ENCODE measurements at places on chromosomes 12 and 14.

GRCh38 chr12:19394385-19394784 lies 44.9 kb upstream of the AEBP2 start:
- no peak for DNase-seq

DNA sequence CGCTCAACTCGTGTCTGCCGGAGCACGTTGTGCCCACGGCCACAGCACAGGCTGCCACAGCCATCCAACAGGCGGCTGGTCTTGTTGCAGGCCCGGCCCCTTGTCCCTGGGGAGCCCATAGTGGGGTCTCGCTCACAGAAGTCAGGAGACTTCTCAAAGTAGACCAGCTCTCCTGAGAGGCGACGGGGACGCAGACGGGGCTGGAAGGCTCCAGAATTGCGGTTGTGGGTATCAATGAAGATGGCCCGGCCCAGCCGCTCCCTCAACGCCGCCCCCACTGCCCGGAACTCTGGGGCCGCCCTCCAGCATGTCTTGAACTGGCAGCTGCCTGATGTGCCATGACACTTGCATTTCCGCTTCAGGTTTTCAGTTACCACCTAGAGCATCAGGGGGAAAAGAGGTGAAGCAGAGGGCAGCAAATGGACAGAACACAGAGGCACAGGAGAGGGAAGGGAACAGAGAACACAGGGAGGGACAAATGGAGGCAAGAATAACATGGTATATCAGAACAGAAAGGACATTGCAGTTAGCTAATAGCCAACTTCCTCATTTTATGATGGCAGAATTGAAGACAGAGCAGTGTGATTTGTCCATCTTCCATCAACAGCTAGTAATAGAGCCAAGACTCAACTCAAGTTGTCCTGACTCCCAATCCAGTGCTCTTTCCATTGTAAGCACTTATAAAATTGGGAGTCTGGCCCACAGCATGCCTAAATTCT lies 5.2 kb downstream of the WNT10B start:
- DNase-seq, result no peak

- no peak for DNase-seq
Measured at GRCh38 chr12:66428261-66428660, 126.0 kb downstream of the HELB start.

- no peak for DNase-seq
Measured at GRCh38 chr14:96221109-96221650, 16.5 kb downstream of the BDKRB2 start.

- DNase-seq, result no peak
Measured at GRCh38 chr14:68941820-68942219, 37.3 kb downstream of the ACTN1 start.

DNA sequence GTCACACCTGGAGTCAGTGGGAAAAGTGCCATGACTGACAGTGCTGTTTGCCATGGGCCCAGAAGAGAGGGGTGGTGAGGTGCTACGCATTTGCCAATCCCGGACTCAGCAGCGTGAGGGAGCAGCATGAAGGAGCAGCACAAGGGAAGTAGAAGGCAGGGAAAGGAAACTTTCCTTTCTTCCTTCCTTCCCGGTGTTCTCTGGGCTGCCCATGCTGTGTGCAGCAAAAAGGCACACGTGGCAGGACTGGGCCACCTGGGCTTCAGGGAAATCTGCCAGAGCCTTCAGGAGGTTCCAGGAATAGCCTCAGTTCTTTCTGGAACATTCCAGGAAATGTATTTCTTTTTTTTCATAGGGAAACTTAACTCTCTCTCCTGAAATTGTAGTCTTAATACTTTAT lies 23.0 kb downstream of the TRIM9 start:
- DNase-seq, result no peak

DNA sequence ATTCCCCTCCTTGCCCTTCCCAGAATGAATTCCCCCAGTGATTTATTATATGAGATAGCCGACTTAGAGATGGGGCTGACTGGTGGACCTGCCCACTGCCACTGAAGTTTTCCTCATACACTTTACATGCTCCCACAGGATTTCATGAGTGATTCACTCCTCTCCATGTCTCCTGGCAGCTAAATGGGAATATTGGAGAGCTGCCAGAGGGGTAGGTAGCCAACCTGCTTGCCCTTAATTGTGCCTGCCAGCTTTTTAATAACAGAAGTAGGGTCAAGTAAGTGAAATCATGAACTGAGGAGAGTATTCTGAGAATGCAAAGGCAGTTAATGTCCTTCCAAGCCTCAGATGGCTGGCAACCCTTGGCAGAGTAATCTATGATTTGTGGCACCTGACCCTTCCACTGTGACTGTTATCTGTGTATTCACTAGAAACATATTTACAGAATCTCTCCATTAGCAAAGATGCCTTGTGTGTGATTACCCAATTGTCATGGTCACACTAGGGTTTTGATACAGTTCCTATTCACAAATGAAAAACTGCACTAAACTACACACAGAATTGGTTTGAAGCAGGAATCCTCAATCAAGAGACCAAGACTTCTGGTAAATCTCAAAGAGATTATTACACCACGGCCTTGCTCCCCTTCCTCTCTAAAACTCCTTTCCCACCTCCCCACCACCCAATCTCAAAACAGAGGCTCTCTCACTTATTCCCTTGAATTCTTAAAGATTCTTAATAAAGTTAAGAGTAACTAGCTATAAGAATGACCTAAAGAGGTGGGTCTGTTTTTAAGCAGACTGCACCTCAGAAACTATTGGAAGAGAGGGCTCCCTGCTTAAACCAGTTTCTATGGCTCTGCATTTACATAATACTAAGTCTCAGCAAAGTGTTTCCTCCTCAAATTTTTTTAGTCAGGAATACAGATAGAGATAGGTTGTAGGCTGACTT lies 17.2 kb downstream of the NKX2-1 start:
- no peak for DNase-seq

DNA sequence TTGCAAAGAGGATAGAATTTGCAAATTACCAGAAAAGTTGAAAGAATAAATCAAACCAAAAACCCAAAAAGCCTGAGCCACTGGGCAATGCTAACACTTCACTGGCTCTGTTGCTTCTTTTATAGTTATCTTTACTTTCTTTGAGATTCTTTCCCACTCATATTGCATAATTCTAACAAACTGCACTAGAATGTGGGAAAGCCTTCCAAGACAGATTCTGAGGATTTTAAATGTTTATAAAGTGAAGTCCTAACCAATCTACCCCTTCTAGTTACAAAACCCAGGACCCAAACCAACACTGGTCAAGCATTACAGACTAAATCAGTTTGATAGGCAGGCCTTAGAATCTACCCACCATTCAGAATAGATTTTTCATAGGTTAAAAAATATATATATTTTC lies 150.9 kb downstream of the MED13L start:
- no peak for DNase-seq

GRCh38 chr14:24761141-24761540 lies 127.2 kb upstream of the GZMB start:
- no peak for DNase-seq

DNA sequence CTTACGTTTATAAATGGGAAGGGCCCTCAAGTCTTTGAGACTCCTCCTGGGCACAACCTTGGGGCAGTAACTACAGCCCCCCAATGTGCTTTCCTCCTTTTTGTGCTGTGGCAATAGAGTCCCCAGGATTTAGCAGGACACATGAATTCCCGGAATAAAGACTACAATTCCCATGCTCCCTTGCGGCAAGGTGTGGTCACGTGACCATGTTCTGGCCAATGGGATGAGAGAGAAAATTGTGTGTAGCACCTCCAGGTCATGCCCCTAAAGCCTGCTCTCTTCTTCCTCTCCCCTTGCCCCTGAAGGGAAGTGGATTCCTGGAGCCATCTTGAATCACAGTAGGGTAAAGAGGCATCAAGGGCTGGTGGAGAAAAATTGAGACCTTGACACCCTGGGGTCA lies 295.1 kb upstream of the SFSWAP start:
- DNase-seq, result peak; percentile 13

GRCh38 chr12:102611995-102612394 lies 131.6 kb upstream of the IGF1 start:
- no peak for DNase-seq

- DNase-seq, result no peak
Measured at GRCh38 chr14:22263961-22264360, 325.1 kb downstream of the DAD1 start.

DNA sequence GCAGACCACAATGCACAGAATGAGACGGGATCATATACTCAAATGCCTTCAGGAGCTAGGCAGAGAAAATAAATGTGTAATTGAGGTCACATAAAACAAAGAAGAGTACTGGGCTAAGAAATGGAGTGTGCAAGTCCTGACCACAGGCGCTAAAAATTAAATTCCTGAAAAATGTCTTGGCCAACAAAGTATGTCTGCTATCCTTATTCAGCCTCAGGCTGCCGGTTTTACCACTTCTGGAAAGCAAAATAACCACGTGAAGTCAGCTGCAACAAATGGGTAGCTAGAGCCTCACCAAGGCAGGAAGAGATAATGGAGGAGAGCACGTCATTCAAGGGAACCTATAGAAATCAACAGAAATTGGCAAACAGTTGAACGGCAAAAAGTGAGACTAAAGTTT lies 3.1 kb downstream of the PYGL start:
- no peak for DNase-seq

DNA sequence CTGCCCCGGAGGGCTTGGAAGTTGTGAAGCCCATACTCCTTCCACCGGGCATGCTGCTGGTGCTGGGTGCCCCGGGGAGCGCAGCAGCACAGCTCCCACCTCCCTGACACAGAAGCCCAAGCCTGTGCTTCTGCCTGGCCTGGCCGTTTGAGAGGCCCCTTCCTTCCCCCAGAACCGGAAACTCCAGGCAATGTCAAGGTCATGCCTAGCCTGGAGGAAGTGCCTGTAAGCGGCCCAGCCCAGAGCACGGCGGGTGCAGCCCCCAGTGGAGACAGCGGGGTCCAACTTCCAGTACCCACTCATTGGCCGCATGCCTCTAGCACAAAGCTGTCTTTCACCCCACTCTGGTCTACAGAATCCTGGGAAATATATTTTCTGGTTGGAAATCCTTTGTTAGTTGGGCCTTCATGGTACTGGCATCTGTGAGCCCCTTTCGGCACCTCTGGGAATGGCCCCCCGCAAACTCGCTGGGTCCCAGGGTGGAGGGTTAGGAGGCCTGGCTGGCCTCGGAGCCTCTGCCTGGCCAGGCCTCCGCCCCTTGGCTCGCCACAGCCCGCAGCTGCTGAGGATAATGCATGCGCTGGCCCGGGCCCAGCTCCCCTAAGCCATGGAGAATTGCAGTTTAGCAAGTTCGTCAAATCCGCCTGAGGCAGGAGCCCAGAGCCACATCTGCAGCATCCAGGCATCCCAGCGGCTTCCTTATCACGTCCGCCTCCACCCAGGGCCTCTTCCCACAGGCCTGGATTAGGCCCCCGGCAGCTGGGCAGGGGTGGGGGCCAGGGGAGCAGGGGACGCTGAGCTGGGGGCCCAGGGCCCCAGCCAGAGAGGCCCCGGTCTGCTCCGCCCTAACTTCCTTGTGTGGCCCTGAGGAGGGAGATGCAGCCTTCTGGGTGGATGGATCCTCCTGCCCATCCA lies 48.9 kb upstream of the DLK1 start:
- DNase-seq, result no peak

- no peak for DNase-seq
Measured at GRCh38 chr12:130186651-130187268, 24.5 kb downstream of the FZD10 start.

- DNase-seq, result no peak
Measured at GRCh38 chr12:63319936-63320633, 169.1 kb upstream of the AVPR1A start.

DNA sequence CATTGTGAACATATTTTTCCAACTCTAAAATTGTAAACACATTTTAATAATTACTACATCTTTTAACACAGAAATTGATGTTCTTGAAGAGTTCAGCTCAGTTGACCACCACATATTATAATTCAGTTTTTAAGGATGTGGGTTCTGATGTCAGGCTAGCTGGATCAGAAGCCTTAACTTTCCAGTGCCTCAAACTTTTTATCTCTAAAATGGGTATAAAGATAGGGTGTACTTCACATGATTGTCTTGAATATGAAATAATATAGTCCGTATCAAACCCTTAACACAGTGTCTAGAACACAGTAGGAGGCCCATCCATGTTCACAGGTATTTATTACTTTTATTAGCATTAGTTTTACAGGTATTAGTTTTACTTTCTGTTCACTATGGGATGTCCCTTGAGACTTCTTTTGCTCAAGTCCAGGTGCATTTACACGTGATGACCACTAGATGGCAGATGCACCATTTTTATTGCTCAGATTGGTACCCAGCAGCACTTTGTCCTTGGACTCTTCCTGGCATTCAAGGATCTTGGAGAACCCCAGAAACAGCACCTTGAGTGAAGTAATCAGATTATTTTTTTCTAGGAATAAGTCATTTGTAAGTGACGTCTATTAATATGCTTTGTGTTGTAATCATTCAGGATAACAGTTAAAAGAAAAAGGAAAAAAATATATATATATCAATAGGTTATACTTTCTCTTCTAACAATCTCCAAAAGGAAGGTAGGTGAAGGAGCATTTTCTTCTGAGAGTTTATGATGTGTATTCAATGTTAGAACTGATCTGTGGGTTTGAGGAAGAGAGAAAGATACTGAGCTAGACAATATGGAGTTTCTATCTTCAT lies 580.2 kb downstream of the ETNK1 start:
- DNase-seq, result peak; percentile 3

DNA sequence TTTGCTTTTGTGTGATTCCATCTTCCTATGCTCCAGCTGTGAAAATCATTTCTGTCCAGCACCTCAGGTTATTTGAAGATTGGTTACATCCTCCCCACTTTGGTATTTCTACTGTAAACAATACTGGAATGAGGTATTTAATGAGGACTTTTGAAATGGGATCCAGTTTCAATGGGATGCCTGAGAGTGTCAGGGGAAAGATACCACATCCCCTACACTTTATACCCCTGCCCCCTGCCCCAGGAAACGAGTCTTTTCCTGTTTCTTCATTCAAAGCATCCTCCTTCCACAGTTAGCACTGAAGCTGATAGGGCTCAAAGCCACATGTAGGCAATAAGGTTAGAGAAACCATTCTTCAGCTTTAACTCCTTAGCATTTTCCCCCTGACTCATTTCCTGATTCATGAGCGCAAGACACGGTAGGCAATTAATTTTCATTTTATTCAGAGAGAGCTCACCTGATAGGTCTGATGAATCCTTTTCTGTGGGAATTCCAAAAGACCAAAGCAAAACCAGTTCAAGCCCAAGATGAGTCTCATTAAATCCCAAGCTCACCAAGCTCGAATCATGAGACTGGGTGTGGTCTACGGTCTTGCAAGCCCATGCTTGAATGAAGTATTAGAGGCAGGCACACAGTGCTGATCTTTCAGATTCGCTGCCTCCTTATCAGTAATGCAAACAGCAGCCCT lies 143.6 kb upstream of the CRY1 start:
- no peak for DNase-seq

DNA sequence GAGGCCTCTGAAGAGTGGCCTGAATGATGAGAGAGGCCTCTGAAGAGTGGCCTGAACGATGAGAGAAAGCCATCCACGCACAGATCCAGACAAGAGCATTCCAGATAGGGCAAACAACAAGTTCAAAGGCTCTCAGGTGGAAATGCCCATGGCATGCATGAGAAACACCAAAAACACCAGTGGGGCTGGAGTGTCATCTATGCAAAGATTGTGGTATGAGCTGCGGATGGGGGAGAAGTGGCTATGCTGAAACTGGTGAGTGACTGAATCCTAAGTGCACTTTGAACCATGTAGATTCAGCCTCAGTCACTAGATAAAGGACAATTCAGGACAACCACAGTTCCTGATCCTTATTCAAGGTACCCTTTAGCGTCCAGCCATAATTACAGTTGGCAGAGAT lies 79.4 kb upstream of the GZMB start:
- no peak for DNase-seq

- no peak for DNase-seq
Measured at GRCh38 chr12:128973883-128974681, 120.8 kb downstream of the GLT1D1 start.

Data from activated CD8-positive, alpha-beta T cell treated with anti-CD3 and anti-CD28 coated beads for 36 hours (primary cell).